ENCODE measurements at places on chromosomes 16 and 17. TPM values are rescaled to one million over a fixed set of nuclear protein-coding genes. Genes with fewer than 3 reads are reported as not detected.
A peak's percentile ranks its signal among the peaks of the same experiment; 100 is the strongest.

The KIF18B gene
- polyA plus RNA-seq, result 7.7 TPM

GRCh38 chr16:68069511-68070248 lies 15.5 kb upstream of the NFATC3 start:
- no peak for DNase-seq

GRCh38 chr17:65173284-65173793 lies 36.2 kb downstream of the RGS9 start:
- DNase-seq, result no peak

- DNase-seq, result no peak
Measured at GRCh38 chr17:50684288-50684611, 23.5 kb downstream of the ANKRD40 start.

- no peak for DNase-seq
Measured at GRCh38 chr17:9205520-9206409, 184.5 kb downstream of the NTN1 start.

- peak; percentile 23 for DNase-seq
Measured at GRCh38 chr16:9465161-9465560, 373.7 kb downstream of the HAPSTR1 start.

GRCh38 chr17:44010966-44011647 lies 3.7 kb downstream of the TMEM101 start:
- no peak for DNase-seq

DNA sequence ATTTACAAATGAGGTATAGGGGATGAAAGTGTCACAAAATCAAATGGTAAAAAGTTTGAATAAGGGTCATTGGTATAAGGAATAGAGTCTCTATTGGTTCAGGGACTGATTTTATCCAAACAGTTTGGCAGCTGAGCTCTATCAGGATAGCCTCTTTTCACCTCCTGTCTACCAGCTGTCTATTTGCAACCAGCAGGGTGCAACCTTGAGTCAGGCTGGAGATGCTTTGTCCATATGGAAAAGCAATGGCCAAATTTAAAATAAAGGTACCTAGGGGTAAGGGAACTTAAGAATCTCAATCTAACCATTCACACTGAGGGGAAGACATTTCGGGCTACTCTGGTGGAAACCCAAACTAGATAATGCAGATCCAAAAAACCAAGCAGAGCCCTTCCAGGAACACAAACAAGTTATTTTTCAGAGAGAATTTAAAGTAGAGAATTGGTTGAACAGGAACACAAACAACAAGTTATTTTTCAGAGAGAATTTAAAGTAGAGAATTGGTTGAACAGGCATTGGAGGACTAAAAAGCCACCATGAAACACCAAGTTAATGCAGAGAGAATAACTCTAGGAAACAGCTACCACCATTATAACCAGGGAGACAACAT lies 12.6 kb upstream of the CA10 start:
- DNase-seq, result peak; percentile 19

GRCh38 chr17:45090711-45091110 lies 29.6 kb downstream of the NMT1 start:
- DNase-seq, result no peak

DNA sequence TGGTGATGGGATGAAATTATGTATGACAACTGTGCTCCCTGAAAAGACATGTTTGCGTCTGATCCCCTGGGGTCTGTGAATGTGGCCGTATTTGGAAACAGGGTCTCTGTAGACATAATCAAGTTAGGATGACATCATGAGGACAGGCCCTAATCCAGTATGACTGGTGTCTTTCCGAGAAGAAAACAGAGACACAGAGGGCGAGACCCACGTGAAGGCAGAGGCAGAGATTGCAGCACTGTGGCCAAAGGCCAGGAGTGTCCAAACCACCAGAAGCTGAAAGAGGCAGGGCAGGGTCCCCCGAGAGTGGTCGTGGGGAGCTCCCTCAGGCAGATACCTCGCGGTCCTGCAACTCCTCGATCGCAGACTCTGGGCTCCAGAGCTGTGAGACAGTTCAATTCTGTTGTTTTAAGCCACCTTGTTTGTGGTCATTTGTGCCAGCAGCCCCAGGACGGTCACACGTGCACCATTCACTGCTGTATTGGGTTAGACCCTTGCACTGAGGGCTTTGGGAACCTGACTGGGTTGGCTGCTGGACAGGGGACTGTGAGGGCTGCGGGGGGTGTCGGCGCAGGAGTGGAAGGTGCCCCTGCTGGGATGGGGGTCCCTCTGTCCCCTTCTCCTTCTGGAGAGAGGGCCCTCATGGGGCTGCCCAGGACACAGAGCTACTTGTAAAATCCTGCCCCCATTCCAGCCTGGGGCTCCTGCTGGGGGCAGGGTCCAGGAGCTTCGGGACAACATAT lies 27.7 kb downstream of the METRNL start:
- no peak for DNase-seq

DNA sequence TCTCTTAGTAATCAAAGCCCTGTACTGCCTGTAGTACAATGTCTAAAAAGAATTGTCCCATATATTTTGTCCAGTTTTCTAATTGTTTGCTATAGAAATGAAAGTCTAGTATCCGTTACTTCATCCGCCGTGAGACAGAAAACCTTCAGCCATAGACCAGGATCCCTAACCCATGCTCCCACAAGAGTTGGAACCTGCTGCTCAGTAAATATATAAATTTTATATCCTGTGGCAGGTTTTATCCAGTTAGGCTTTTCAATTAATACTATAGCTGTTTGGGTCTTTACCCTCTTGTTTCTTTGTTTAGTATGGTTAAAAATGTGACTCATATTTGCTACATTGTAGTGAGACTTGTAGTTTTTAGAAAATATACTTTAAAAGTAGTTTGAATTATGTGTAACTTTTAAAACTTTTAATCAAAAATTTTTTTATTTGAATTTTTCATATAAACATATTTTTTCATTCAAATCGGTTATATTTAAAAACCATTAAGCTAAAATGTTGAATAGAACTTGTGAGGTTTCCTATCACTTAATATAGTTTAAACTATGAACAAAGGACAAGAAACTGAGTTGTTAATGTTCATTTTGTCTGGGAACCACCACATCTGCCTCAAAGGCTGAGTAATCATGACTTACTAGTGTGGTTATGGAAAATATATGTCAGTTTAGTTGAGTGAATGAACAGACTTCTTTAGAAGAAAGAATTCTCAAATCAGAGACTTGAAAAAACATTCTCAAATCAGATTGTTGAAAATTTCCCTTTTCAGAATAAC lies 54.8 kb downstream of the VMP1 start:
- no peak for DNase-seq

- DNase-seq, result no peak
Measured at GRCh38 chr17:69335058-69335457, 8.1 kb upstream of the ABCA5 start.

The TBX21 gene
- polyA plus RNA-seq, result 0.28 TPM

The STH gene
- not detected for polyA plus RNA-seq

DNA sequence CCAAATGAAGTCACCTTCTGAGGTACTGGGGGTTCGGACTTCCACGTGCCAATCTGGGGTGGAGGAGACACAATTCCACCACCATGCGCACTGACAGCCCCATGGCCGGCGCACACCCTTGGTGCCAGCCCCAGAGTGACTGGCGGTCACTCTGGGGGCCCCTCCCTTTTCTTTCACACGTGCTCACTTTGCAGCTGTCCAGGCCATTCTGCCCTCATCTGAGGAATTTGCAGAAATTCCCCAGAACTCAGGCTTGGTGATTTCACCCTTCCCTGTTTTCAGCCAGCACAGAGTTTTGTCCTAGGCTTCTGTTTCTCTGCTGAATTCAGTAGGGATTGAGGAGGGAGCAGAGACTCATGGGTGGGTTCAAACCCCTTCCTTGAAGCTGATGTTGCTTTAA lies 54.8 kb downstream of the CDRT4 start:
- no peak for DNase-seq

DNA sequence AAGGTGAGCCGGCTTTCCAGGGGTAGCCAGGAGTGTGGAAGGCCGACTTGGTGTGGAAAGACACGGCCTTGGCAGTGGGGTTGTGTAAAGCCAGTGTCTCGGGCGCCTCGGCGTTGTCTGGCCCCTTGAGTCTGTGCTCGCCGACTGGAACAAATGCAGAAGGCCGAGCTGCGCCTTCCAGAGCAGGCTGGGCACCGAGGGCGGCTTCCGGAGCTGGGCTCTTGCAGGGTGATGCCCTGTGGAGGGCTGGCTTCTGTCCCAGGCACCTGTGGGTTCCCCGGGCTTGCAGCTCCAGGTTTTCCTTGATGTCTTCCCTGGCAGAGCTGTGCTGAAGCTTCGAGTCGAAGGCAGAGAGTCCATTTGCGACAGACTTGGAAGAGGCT lies 8.0 kb downstream of the ZNF750 start:
- DNase-seq, result no peak

DNA sequence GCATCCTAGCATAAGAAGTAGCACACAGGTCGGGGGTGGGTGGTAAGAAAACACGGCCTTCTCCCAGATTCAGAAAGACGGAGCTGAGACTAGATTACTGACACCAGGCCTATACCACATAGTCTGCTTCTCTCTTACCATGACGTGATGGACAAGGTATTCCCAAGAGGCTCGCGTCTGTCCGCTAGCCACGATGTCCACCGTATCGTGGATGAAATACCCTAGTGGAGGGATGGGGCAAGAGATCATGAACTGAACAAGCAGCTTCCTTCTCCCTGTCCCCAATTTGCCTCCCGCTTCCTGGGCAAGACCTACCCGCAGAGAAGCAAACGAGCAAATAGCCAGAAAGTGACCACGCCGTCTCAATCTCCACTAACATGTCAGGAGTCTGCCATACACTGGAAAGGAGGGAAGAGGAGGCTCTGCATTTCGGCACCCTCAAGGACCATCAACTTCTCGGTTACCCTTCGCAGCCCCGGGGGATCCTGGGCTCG lies 820 bp downstream of the TLCD1 start:
- DNase-seq, result peak; percentile 51

GRCh38 chr16:13873835-13874438 lies 46.0 kb upstream of the ERCC4 start:
- peak; percentile 4 for DNase-seq

GRCh38 chr16:10594312-10594950 lies 14.0 kb upstream of the EMP2 start:
- no peak for DNase-seq

GRCh38 chr17:17363638-17364337 lies 60.6 kb downstream of the NT5M start:
- DNase-seq, result peak; percentile 34

DNA sequence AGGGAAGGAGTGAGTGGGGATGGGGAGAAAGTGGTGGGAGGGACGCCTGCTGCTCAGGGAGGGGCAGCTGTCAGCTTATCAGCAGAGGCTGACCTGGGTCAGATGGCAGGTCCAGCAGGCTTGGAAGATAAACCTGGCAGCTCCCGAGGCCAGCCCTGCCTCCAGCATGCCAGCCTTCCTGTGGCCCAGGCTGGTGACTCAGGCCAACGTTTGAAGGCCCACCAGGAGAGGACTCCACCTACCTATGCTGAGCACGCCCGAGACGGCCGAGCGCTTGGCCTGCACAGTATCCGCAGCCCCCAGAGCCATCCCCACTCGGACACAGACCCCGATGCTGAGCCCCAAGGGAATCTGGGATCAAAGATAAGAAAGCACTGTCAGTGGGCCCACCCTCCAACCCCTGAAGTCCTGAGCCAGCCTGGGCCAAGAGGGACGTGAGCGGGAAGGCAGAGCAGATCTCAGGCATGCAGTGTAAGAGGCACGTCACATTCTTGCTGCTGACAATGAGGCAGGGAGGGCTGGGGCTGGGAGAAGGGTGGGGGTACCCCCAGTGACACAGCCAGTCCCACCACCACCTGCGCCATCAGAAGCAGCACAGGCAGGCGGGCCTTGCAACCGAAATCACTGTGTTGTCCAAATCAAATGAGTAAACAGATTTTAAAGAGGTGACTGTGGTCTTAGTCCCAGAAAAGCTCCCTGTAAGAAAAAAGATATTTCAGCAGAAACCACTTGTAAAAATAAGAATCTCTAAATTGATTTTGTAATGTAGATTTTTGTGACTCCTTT lies 12.4 kb downstream of the SLC47A2 start:
- no peak for DNase-seq

GRCh38 chr17:72920513-72920912 lies 172.0 kb downstream of the SLC39A11 start:
- DNase-seq, result no peak

- DNase-seq, result peak; percentile 42
Measured at GRCh38 chr16:82991410-82991809, 364.6 kb downstream of the CDH13 start.

- no peak for DNase-seq
Measured at GRCh38 chr17:27579897-27580321, 51.1 kb upstream of the LGALS9 start.

GRCh38 chr17:27318633-27319032 lies 24.7 kb downstream of the WSB1 start:
- no peak for DNase-seq

GRCh38 chr16:844638-845350 lies 44.3 kb upstream of the GNG13 start:
- DNase-seq, result no peak

- no peak for DNase-seq
Measured at GRCh38 chr16:11219178-11219577, 36.8 kb downstream of the SOCS1 start.

The KRT15 gene
- polyA plus RNA-seq, result 0.79 TPM

GRCh38 chr17:59962739-59963318 lies 1.7 kb downstream of the RNFT1 start:
- DNase-seq, result no peak

The GJD3 gene
- polyA plus RNA-seq, result 0.36 TPM

GRCh38 chr16:54579106-54579728 lies 292.6 kb upstream of the IRX3 start:
- no peak for DNase-seq

DNA sequence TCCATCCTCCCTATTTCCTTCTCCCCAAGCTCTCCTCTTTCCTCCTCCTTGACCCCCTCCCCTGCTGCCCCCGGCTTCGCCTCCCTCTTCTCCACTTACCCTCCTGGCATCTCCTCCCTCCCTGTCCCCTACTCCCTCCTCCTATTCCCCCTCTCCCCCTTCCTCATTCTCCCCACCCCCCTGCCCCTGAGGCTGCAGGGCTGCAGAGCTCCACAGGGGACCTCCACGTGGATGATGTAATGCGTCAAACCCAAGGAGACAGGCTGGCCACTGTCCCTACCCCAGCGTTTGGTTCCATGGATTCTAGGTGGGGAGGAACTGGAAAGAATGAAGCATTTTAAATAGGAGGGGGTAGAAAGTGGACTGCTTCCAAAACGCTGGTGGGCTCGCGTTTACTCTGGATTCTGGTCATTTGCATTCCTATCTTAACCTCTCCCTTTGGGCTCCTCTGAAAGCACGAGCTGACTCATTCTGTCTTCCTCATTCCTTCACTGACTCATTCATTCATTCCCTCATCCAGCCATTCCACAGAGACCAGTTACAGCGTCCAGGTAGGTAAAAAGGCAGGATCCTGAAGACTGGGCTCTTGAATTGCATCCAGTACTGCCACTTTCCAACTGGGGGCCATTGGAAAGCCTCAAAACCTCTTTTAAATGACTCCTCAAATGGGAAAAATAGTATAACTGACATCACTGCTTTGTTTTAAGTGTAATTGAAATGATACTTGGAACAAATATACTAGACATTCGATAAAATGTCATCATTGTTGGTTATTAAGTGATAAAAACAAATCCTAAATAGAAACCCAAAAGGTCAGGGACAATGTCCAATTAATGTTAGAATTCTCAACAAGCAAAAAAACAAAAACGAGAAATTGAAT lies 943 bp upstream of the COTL1 start:
- DNase-seq, result peak; percentile 47

Measured in large intestine (tissue), 12 donors.